NCI-H1417 treated with DMSO at 0.1 percent for 48 hours (cell line): ENCODE measurements at places on chromosomes 1 and 21.
A peak's percentile ranks its signal among the peaks of the same experiment; 100 is the strongest.

- DNase-seq = no peak
Observed at GRCh38 chr1:160007577-160008200, 24.1 kb downstream of the PIGM start.

GRCh38 chr21:17784180-17784598 is 35.0 kb downstream of the C21orf91 start:
- DNase-seq = no peak

- no peak for DNase-seq
Observed at GRCh38 chr1:185935360-185935759, 201.2 kb downstream of the HMCN1 start.

DNA sequence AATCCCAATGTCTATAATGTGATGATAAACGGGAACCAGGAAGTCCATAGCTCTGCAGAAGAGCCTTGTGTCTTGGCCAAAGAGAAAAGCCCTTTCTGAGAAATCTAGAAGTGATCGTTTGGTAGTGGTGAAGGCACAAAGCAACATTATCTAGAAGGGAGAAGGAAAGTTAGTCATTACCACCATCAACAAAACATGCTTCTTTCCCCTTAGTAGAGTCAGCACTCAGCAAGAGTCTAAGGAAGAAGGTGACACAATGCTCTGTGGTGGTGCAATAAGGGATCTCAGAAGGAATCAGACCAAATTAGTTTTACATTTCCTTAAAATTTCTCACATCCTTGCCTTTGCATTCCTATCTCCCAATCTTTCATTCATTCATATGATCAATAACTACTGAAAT is 134.4 kb upstream of the PRDX6 start:
- no peak for DNase-seq

DNA sequence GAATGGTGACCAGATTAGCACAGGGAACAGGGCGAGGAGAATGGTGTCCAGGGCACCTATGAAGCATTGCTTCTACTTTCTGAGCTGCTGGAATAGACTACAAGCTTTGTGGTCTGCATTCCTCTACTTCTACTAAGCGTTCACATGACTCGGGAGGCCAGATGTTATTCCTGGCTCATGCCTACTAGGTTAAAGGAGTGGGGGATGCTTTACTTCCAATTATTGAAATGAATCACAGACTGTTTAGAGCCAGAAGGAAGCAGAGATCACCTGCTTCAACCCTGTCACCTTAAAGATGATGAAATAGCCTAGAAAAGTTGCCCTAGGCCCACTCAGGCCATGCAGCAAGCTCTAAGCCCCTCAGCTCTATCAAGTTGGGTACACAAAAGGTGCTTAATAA is 633.5 kb downstream of the KIF26B start:
- no peak for DNase-seq

GRCh38 chr21:34707876-34708325 is 39.1 kb downstream of the CLIC6 start:
- DNase-seq = no peak

DNA sequence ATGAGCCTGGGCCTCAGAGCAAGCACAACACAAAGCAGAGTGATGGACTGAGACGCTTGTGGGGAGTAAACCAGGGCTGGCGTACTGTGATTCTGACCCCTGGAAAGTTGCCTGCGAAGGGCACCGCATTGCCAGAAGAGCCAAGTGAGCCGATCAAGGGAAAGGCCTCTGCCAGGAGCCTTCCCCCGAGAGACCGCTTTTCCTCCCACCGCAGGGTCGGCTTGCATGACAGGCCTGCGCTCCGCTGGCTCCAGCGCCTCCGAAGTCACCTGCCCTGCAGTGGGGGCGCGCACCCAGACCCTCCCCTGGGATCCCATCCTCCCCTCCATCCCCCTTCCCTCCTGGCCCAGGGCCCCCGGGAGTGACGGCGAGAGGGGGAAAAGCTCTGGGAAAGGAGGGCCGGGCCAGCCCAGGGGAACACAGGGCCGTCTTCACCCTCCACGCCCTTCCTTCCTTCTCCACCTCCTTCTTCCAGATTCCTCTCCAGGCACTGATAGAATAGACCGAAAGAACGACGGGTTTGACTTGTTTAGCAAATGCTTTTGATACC is 165.0 kb downstream of the TRIM33 start:
- DNase-seq = no peak

DNA sequence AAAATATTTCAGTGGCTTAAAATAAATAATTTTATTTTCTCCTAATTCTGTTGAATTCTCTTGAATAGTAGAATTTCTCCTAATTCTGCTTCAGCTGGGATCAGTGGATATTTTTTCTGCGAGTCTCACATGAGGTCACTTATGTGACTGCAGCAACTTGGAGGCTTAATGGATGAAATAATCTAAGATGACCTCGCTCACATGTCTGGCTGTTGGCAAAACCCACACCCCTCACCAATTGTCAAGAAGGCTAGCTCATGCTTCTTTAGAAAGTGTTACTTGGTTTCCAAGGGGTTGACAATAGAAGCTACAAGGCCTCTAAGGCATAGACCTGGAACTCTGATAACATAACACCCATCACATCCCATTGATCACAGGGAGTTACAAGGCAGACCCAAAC is 156.9 kb upstream of the DPYD start:
- no peak for DNase-seq

GRCh38 chr1:33150522-33150921 is 31.3 kb downstream of the TRIM62 start:
- DNase-seq = no peak

- no peak for DNase-seq
Observed at GRCh38 chr21:34861258-34861657, 187.8 kb downstream of the RUNX1 start.

DNA sequence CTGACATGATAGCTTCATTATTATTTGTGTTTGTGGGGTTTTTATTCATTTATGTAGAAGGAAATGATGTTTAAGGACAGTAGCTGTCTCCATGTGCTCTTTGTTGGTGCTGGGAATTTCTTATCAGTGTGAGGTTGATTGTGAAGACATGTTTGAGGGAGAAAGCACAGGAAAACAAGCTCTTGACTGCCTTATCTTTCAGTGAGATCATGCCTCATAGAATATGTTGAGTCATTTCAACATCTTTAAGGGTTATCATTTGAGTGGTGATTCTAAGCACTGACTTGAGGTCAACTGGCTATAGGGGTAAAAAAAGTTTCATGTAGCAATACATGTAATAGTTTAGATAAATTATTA is 405.1 kb upstream of the ADAMTS5 start:
- no peak for DNase-seq

DNA sequence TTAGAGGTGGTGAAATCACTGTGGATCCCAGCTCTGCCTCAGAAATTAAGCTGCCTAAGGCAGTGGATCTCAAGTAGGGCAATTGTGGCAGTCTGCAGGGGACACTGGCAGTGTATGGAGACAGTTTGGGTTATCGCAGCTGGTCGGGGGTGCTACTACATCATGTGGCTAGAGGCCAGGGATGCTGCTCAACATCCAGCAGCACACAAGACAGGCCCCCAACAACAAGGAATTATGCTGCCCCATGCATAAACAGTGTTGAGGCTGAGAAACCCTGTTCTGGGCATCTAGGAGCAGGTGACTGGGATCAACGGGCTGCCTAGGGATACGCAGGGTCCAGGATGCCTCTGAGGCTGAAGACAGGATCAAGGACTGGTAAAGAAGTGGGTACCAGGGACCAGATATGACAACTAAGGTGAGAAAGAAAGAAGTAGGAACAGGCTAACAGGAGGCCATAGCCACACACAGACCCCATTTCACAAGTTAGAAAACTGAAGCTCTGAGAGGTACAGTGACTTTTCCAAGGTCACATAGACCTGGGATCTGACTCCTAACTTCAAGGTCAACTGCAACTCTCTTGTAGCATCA is 8.7 kb downstream of the BATF3 start:
- DNase-seq = no peak

- no peak for DNase-seq
Observed at GRCh38 chr1:159829822-159830465, 3.3 kb downstream of the SLAMF8 start.

DNA sequence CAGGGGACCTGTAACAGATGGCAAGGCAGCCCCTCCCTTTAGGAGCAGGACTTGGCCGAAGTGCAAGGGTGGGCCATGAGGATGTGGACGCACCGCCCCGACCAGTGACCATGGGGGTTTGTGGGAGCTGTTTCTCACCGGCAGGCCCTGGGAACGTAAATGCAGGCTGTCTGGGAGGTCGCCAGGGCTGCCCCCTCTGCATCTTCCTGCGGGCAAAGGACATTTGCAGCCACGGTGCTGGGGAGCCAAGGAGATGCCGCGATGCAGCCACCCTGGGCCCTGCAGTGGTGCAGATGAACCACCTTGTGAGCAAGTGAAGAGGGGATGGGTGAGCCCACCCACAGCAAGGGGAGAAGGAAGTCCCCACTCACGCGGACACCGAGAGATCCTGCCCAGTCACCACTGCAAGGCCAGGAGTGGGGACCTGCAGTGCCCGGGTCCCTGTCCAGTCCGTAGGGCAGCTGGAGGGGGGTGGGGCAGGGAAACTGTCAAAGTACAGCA is 121.1 kb downstream of the SIK1 start:
- no peak for DNase-seq

- DNase-seq = no peak
Observed at GRCh38 chr1:30761381-30762151, 4.0 kb upstream of the LAPTM5 start.

- DNase-seq = no peak
Observed at GRCh38 chr1:143497374-143497747, 474.4 kb downstream of the FAM72C start.

- DNase-seq = no peak
Observed at GRCh38 chr1:84737590-84737989, 47.3 kb upstream of the SSX2IP start.

- DNase-seq = no peak
Observed at GRCh38 chr1:226738995-226739695, at the start of gene ITPKB. Gene ITPKB, minus strand, starts transcription at chr1:226739282. Its CDS starts 1,824 bp downstream, at chr1:226737458.

- no peak for DNase-seq
Observed at GRCh38 chr1:212002536-212002935, 32.8 kb downstream of the INTS7 start.

- peak; percentile 35 for DNase-seq
Observed at GRCh38 chr1:50422946-50423669, at the start of gene DMRTA2. Gene DMRTA2, minus strand, starts transcription at chr1:50423443. Its CDS starts 1,907 bp downstream, at chr1:50421536.

DNA sequence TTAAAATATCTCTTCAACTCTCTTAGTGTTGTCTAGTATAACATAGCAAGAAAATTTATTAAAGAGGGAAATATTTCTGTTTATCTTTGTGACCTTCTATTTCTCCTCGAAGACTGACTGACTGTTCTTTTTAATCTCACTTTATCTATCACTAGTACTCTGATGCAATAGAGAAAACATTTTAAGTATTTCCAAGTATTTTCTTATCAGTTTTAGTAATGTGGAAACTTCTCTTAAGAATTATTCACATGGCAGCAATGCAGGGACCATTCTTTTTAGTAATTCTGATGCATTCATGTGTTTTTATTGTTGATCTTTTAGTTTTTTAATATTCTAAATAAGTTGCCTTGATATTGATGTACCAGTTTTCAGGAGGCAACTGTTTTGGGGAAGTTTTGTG is 115.7 kb downstream of the NEK7 start:
- no peak for DNase-seq

DNA sequence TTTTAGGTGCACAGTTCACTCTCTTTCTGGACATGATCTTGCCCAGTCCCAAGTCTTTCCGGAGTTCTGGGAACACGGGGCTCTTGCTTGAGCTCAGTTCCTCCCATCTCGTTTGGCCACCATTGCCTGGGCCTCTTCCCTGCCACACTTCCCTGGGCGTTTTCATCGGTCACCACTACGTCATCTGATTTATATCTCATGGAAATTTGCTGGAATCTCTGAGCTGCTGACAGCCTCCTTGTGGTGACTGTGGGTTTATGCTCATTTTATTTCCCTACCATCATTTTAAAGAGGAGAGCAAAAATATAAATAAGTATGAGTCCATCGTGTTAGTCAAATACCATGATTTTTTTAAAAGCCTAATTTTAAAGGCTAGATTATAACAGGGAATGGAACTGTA is 449.1 kb upstream of the KAZN start:
- no peak for DNase-seq

- DNase-seq = no peak
Observed at GRCh38 chr1:21241771-21242581, 48.3 kb downstream of the ECE1 start.

- DNase-seq = no peak
Observed at GRCh38 chr1:78070758-78071157, 25.0 kb downstream of the GIPC2 start.

- DNase-seq = no peak
Observed at GRCh38 chr1:20980051-20980450, 192.9 kb upstream of the HP1BP3 start.

DNA sequence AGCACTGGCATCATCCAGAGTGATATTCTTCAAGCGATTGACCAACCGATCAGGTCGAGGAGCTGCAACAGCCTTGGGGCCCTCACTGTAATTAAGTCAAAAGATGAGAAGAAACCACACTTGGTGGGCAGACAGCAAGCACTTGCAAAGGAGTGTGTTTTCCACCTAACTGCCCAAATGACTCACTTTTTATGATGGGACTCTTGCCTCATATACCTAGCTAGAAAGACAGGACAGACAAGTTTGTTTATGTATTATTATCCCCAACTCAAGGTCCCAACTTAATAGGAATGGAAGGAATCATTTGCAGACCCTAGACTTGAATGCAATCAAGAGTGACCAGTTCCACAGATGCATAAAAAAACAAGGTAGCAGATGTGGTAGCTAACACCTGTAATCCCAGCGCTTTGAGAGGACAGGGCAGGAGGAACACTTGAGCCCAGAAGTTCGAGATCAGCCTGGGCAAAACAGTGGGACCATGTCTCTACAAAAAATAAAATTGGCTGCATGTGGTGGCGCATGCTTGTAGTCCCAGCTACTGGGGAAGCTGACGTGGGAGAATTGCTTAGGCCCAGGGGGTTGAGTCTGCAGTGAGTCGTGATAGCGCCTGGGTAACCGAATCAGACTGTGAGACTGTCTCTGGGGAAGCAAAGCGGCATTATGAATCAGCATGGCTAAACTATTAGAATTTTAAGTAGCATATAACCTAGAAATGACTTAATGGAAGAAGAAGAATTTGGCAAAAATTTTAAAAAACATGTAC is 2.3 kb upstream of the NRAS start:
- DNase-seq = no peak

- no peak for DNase-seq
Observed at GRCh38 chr1:181028615-181029014, 5.2 kb upstream of the MR1 start.

- DNase-seq = no peak
Observed at GRCh38 chr1:246197076-246197475, 310.0 kb downstream of the SMYD3 start.

- no peak for DNase-seq
Observed at GRCh38 chr1:240663169-240663879, 51.4 kb upstream of the GREM2 start.

DNA sequence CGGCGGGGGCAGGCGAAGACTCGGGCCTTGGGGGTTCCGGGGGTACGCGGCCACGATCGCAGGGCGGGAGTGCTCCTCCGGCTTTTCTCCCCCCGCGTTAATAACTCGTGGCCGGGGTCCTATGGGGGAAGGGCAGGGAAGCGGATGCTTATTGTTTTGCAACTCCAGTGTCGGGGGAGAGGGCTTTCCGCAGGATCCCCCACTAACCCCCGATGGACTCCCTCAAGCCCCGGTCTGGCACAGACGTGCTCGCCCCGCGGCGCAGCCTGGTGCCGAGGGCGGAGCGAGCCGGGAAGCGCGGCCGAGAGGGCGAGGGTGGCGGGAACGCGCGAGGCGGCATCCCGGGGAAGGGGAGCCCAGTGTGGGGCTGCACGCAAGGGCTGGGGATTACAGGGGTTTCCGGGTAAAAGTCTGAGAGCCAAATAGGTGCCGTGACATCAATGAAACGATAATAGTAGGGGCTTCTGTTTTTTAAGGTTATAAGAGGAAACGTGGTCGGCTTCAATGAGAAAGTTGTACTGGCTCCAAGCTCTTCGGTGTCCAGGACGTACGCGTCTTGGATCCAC is 772 bp downstream of the UCK2 start:
- no peak for DNase-seq
